ENCODE measurements at places on chromosomes 1 and 21.

GRCh38 chr1:247496581-247497285 is 38.8 kb upstream of the OR2B11 start:
- DNase-seq, result no peak

- DNase-seq, result no peak
Observed at GRCh38 chr1:152050886-152051675, 14.3 kb upstream of the S100A11 start.

GRCh38 chr1:6347641-6348487 is 45.7 kb downstream of the ACOT7 start:
- DNase-seq, result peak; percentile 57

- no peak for DNase-seq
Observed at GRCh38 chr1:43828574-43828973, 105.0 kb upstream of the ARTN start.

- no peak for DNase-seq
Observed at GRCh38 chr1:6800745-6801144, 15.5 kb downstream of the CAMTA1 start.

DNA sequence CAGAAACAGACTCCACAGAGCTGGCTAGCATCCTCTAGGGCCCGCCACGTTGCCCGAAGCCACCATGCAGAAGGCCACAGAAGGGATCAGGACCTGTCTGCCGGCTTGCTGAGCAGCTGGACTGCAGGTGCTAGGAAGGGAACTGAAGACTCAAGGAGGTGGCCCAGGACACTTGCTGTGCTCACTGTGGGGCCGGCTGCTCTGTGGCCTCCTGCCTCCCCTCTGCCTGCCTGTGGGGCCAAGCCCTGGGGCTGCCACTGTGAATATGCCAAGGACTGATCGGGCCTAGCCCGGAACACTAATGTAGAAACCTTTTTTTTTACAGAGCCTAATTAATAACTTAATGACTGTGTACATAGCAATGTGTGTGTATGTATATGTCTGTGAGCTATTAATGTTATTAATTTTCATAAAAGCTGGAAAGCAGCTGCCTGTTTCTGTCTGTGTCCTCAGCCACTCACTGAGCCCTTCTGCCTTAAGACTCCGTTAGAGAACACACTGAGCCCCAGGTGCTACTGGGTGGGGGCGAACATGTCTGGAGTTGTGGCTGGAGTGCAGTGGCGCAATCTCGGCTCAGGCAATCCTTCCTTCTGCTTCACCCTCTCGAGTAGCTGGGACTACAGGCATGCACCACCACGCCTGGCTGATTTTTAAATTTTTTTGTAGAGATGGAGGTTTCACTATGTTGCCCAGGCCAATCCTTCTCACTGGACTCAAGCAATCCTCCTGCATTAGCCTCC is 14.8 kb downstream of the MFSD2A start:
- DNase-seq, result no peak

- no peak for DNase-seq
Observed at GRCh38 chr1:171590022-171590421, 32.0 kb upstream of the MYOCOS start.

DNA sequence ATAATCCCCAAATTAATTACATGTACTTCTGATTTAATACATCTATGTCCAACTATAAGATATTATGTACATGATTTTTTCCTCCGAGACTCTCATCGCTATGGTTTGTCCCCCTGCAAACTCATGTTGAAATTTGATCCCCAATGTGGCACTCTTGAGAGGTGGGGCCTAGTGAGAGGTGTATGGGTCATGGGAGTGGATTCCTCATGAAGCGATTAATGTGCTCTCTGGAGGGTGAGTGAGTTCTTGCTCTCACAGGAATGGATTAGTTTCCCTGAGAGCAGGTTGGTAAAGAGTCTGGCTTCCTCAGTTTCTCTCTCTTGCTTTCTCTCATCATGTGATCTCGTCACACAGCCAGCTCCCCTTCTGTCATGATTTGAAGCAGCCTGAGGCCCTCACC is 16.1 kb downstream of the HSF2BP start:
- DNase-seq, result no peak

DNA sequence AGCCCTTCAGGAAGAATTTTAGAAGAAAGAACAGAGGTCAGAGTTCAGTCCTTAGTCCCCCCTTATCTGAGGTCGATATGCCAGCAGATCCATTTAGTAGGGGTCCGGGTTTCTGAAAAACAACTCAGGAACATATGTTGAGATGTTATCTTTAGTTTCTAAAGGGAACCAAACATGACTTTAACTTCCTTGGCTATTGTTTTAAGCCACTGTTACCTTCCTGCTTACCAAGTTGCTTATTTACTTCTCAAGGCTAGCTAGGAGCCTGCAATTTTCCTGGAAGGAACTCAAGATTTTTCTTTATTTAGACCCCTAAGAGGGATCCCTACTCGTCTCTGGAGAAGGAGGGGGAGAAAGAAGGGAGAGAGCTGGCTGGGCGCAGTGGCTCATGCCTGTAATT is 54.3 kb downstream of the KCNC4 start:
- no peak for DNase-seq

DNA sequence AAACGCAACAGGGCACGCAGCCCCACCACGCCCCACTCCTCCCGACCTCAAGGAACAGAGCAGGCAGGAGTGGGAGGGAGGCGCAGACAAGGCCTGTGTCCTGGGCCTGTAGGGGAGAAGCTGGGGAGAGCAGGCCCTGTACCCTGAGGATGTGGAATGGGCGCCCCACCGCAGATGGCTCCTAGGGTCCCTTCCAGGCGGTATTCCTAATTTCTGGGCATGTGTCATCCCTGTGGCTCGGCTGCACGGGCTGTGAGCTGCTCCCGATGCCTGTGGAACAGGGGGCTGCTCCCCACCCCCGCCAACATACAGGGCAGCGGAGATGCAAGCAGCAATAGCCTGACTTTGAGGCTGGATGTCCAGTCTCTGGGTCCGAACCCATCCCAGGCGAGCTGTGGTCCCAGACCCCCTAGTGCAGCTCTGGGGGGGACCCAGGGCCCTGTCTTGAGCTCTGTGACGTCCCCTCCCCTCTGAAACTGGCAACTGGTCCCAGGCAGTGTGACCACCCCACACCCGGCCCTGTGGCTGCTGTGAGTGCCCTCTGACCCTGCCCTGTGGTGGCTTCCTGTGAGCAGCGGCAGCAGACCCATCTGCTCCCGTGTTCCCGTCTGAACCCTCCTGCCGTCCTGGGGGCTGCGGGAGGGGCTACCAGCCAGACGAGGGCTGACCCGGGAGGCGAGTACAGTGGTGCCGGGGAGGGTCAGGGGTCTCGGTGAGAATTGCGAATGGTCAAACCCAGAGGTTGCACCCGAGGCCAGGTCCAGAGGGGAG is 13.9 kb upstream of the COL6A2 start:
- no peak for DNase-seq

- DNase-seq, result no peak
Observed at GRCh38 chr1:167510244-167510643, 8.1 kb downstream of the CD247 start.

DNA sequence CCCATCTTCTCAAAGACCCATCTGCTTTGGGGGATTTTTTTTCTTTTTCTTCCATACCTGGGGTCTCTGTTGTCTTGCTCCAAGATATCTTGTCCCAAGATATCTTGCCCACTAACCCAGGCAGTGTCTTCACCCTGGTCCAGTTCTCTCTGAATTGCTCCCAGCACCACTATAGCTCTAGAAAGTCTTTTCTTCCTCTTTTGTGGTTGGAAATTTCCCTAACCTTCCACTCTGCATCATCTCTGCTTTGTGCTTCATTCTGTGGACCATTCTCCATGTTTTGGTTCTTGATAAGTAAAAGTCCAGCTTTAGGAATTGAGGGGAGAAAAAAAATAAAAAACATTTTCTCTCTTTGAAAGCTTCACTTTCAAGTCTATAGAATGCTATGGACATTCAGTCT is 20.9 kb downstream of the STYXL2 start:
- no peak for DNase-seq

- DNase-seq, result no peak
Observed at GRCh38 chr1:230702934-230703678, 10.8 kb downstream of the AGT start.

GRCh38 chr21:46022551-46023525 is 41.3 kb downstream of the COL6A1 start:
- DNase-seq, result no peak

DNA sequence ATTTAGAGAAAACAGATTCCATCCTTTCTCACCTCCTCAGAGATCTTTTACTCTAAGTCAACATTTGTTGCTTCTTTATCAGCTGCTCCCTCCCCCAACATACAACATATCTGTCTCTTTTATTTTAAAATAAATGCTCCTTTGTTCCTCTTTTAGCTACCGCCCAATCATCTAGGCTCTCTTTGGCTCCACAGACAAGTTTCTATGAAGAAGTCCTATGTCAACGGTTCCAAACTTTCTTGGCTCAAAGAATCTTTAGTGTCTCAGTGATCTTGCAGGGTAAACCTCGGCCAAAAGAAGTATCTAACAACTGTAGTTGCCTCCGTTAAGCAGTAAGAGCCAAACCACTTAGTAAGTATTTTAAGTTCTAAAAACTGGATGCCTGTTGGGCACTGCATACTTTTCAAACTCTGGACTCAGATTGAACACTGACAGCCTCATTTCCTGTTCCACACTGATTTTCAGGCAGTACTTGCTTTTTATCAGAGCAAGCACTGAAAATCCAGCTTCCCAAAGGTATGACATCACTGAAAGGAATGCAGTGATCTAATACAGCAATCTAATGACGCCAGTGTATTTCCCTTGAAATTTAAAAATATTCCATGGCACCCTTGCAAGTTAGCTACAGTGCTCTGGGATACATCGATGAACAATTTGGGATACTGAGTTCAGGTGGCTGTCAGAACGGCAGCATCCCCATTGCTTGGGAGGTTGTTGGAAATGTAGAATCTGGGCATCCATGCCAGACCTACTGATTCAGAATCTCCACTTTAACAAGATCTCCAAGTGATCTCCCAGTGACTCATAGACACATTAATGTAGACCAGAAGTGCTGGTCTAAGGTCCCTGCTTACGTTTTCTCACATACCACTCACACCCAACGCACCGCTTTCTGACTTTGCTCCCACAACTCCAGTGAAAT is 26.8 kb downstream of the EGLN1 start:
- DNase-seq, result no peak

- no peak for DNase-seq
Observed at GRCh38 chr1:93733340-93733739, 51.7 kb upstream of the BCAR3 start.

- no peak for DNase-seq
Observed at GRCh38 chr1:246425139-246425794, 81.8 kb downstream of the SMYD3 start.

GRCh38 chr21:36429947-36430546 is 44.9 kb downstream of the CHAF1B start:
- DNase-seq, result peak; percentile 23

DNA sequence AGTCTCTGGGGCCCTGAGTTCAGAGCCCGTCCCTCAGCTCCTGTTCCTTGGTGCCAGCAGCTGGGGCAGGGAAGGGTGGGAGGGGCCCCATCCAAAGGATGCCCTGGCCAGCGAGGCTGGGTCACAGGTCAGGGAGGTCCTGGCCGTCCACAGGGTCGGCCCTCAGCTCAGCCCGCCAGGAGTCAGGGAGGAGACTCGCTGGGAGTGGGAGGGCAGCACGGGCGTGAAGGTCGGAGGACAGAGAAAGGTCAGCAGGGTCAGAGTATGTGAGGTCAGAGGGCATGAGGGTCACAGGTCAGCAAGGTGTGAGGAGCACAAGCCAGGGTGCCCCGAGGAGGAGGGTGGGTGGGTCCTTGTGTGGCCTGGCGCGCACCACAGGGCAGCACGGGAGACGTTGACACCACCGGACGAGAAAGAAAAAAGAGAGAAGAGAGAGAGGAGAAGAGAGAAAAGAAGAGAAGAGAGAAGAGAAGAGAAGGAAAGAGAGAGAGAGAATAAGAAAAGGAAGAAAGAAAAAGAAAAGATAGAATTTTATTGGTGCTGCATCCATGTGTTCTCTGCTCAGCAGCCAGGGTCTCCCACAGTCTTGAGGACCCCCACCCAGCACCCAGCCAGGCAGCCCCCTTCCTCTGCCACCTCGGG is 7.1 kb downstream of the PERM1 start:
- DNase-seq, result no peak

GRCh38 chr1:28680151-28680550 is 11.6 kb downstream of the GMEB1 start:
- DNase-seq, result no peak

DNA sequence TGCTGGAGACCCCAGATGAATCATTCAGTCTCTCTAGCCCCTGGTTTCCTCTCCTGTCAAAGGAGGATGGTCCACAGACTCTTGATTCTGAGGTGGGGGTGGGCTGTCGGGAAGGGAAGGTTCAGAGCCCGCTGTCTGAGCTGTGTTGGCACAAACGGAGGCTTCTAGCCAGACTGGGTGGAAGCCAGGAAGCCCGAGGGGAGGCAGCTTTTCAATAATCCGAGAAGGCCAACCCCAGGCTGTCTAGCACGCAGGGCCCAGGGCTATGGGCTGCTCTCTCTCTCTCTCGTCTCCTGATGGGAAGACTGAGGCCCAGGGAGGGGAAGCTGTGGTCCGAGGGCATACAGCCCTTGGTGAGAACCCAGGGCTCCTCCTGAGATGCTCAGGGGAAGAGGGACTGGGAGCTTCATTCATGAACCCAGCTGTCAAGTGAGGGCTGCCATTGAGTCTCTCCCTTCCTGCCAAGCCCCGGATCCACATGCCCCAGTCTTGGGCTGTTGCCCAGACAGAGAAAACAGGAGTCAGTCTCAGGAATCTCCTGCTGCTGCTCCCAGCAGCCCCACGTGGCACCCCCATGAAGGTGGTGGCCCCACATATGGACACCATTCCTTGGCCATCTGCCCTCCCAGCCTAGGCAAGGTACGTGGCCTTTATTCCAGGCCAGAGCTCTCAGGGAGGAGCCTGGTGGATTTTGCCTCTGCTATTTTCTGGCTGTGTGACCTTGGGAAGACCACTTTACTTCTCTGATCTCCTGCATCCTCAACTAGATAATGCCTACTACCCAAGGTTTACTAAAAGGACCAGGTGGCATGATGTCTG is 44.4 kb downstream of the RAP1GAP start:
- no peak for DNase-seq

- DNase-seq, result no peak
Observed at GRCh38 chr1:63917571-63918417, 144.0 kb downstream of the ROR1 start.
